ENCODE measurements at places on chromosomes 3 and 15.
A peak's percentile ranks its signal among the peaks of the same experiment; 100 is the strongest.

DNA sequence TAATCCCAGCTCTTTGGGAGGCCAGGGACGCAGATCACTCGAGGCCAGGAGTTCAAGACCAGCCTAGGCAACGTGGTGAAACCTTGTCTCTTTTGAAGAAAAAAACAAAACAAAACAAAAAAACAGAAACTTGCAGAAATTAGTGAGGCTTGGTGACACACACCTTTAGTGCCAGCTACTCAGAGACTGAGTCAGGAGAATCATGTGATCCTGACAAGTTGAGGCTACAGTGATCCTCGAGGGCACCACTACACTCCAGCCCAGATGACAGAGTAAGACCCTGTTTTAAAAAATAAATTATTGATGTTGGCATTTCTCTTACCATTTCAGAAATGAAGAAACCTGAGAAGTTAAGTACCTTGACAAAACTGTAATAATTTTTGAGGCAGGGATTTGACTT lies 44.6 kb upstream of the CCNB2 start:
- no peak for DNase-seq

GRCh38 chr3:44321335-44321734 lies 17.2 kb upstream of the TCAIM start:
- DNase-seq: no peak

DNA sequence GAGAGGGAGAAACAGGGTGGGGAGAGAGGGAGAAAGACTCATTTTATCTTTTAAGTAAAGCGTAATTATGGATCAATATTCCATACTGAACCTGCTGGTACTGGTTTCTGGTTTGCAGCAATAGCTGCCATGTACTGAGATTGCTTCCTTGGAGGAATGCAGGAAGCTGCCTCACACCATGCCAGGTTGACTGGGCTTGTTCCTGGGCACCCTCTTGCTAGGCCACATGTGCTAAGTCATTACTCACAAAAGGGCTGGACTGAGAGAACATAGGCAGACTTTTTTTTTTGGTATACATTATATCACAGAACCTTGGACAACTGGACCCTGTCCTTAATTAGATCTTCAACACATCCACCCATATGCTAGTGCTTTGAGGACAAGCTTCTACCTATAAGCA lies 193.4 kb downstream of the ZNF621 start:
- no peak for DNase-seq

DNA sequence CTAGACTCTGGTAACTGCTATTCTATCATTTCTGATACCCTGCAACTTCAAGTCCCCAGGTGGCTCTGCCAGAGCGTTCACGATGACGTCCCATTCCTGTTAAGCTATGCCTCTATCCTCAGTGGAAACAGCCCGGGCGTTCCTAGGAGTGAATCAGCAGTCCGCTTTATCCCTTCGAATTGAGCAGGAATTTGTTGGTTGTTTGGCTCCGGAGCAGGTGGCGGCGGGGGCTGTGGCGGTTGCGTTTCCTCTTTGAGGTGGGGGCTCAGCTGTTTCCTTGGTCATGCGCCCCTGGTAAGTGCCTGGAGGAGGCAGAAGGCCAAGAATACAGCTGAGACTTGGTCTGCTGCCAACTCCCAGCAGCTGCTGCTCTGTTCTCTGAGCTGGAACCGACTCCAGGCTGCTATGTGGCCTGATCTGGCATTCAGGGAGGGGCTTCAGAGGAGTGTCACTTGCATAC lies 25.2 kb downstream of the ARPP21 start:
- peak; percentile 14 for DNase-seq

GRCh38 chr15:74036271-74037170 lies 42.0 kb downstream of the PML start:
- DNase-seq: no peak

GRCh38 chr3:29746163-29746760 lies 465.4 kb downstream of the RBMS3 start:
- no peak for DNase-seq

GRCh38 chr3:144162042-144162441 lies 190.4 kb downstream of the DIPK2A start:
- no peak for DNase-seq

DNA sequence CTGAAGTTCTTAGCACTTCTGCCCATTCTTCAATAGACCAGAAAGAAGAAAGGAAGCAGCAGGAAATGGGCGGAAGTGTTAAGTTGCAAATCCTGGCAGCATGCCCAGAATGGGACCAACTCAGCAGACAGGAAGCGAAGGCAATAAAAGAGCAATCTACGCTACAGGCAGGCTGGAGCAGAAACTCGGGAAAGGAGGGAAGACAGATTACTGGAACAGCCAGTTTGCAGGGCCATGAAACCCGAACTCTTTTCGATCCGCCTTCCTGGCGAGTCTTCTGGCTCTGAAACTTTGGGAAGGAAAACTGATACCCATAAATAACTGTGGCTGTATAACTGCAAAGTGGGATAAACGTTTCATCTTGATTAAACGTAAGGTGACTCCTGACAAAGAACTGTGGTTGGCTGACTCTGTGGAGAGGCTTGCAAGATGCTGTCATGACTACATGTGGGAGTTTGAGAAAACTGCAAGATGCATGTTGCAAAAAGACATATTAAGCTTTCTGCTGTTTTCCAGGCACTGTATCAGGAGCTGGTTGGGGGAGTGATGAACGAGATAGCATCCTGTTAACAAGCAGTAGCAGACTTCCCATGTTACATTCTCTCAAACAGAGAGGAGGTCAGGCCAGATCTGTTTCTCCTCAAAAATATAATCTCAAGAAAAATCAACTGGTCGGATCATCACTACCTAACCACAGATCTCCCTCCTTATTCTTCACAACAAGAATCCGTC lies 67.8 kb downstream of the FMN1 start:
- DNase-seq: no peak

DNA sequence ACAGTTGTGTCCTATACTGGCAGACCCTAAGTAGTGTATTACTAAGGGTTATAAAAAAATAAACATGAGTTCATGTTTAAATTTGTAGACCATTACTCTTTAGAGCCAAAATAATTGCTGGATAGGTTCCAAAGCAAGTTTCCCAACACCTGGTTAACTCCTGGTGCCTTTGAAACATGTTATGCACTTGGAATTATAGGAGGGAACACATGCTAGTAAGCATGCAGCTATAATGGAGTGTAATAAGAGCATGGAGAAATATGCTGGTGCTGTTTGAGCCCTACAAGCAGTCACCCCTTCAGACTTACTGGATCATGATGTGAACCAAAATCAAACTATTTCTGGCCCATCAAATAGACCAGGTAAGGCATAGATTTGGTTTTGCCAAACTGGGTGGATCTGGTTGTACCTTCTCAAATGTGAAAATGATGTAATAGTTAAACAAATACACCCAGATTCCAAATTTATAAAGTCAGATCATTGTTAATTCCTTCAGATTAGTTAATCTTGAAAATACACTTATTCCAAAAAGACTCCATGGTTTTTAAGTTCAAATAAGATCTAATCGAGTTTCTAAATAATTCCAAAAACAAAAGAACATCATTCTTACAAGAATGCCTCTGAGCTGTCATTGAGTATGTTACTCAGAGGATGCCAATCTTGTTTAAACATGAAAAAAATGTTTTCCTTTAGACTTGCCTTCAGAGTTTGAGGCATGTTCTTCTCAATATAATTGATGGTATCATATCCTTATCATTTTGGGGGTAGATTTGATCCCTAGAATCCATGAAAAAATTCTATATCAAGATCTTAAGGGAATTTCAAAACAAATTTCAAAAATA lies 69.3 kb downstream of the LRRC28 start:
- DNase-seq: no peak

DNA sequence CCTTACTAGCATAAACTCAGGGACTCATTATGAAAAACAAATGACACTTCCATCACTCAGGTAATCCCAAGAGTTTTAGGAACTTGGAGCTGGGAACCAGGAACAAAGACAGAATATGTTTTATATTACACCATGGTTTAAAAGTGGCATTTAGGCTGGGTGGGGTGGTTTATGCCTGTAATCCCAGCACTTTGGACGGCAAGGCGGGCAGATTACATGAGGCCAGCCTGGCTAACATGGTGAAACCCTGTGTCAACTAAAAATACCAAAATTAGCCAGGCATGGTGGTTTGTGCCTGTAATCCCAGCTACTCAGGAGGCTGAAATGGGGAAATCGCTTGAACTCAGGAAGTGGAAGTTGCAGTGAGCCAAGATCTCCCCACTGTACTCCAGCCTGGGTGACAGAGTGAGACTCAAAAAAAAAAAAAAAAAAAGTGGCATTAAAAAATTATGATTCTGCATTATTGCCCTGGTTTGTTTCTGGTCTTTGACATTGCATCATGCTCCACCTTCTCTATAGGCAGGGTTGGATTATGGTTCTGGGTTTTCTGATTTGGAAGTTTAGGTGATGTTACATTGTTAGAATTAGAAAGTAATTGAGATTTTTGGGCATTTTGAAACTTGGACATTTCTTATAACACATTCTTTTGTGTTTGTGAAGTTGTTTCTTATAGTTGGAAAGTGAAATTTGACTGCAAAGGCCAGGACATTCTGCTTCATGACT lies 19.0 kb downstream of the SQOR start:
- no peak for DNase-seq

GRCh38 chr15:101065570-101066221 lies 146.5 kb downstream of the LRRK1 start:
- no peak for DNase-seq

DNA sequence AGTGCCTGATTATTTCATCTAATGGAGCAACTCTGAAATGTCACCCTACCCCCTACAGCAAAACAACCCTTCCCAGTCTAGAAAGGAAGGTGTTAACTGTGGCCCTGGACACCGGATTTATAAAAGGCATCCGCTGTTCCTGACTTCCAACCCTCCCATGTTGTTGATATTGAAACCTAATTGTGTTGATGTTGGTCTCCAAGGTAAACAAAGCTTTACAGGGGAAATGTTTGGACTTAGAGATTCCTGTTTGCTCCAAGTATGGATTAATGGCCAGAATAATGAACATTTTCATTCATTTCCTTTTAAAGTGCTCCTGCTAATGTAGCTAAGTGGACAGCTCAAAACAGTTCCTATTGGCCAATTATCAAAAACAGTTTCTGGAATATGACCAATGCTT lies 19.4 kb upstream of the LMCD1 start:
- no peak for DNase-seq

All from NCI-H1436 treated with DMSO at 0.1 percent for 48 hours (cell line).